ENCODE measurements at places on chromosomes 3 and 15.

- DNase-seq, result peak; percentile 51
Observed at GRCh38 chr3:144770915-144771351, 799.3 kb downstream of the DIPK2A start.

DNA sequence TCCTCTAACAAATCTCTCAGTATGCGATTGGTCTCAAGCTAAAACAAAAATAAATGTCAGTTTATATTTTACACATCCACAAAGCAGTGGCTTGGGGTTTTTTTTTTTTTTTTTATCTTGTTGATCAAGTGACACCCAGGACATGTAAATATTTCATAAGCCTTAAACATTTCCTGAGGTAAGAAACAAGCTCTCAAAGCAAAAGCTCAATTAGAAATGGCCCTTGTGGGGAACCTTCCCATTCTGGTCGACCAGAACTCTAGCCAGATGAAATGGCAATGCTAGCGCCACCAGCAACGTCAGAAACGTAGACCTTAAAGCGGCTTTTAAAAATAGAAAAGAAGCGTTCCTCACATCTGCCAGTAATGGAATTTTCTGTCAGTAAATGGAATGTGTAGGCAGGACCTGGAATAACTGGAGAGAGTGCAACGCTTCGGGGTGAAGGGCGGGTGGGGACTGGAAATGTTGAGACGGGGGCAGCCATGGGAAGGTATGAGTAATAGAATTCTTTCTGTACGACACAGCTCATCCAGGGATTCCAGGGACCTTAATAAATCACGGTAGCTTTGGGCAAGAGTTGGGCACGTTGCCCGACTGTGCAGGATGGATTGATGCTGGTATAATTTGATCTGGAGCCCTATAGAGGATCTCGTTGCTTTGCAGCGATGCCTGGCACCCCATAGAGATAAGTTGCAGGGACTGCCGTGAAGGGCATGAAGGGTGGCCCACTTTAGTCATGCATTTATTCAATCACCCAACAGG lies 44.4 kb downstream of the BTD start:
- peak; percentile 99 for DNase-seq

- DNase-seq, result no peak
Observed at GRCh38 chr3:120057029-120057428, 37.2 kb downstream of the GSK3B start.

DNA sequence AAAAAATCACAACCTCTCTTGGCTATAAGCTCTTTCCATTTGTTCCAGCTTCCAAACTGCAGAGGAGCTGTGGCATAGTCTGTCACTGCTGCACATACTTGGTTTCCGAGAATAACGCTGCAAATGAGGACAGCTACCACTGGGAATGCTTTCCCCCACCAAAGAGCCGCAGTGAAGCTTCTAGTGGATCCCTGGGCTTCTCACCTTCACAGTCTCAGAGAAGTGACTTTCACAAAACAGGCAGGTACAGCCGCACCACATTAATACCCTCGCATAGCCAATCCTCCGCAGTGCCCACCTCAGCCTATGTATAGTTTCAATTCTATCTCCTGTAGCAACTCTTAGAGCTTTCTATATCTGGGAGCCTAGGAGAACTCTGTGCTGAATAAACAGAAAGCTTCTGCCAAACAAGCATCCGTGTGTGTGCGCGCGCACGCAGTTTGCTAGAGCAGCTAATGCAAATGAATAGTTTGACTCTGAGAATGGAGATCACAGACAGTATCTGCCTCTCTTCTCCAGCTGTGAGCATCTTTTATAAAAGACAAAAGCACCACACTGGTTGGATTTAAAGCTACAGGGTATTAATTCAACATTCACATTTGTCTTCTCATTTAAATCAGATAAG lies 81.9 kb upstream of the PLXND1 start:
- peak; percentile 59 for DNase-seq

DNA sequence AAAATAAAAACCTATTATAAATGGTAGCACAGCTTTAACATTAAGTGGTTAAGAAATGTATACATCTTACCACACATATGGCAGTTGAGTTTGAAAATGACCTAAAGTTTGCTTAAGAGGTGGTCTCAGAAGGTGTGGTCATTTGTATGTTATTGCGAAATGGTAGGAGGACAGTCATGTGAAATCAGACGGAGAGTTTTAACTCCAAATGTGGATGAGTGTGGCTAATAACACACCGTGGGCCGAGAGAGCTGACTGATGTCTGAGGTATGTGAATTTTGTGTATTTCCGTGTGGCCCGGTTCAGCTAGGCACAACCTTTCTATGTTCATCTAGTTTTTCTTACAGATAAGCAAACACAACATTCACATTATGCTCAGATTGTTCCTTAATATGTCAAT lies 71.9 kb downstream of the ARNT2 start:
- DNase-seq, result no peak

- DNase-seq, result peak; percentile 99
Observed at GRCh38 chr3:165642761-165643420, 194.3 kb downstream of the BCHE start.

DNA sequence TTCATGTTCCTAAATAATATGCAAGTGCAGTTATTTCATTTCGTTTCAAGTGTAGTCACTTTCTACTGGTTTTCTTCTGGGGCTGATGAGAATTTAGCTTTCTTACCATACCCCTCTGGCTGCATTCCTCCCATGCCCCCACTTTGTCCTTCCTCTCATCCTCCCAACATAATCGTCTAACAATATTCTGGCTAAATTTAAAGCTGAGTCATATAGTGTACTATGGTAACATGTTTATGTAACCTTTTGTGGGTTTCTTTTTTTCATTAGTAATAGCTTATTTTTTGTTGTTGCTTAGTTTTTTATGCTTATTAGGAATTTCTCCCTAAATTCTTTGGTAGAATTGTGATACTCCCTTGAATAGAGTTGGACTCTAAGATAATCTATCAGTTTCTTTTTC lies 30.5 kb downstream of the DUT start:
- DNase-seq, result peak; percentile 80
